CD4-positive, alpha-beta T cell treated with Interleukin-12 subunit alpha and Interleukin-12 subunit beta, for 1 hour (primary cell): ENCODE measurements at places on chromosomes 11 and 22.

GRCh38 chr22:36037102-36037758 is 8.6 kb upstream of the RBFOX2 start:
- DNase-seq = no peak

DNA sequence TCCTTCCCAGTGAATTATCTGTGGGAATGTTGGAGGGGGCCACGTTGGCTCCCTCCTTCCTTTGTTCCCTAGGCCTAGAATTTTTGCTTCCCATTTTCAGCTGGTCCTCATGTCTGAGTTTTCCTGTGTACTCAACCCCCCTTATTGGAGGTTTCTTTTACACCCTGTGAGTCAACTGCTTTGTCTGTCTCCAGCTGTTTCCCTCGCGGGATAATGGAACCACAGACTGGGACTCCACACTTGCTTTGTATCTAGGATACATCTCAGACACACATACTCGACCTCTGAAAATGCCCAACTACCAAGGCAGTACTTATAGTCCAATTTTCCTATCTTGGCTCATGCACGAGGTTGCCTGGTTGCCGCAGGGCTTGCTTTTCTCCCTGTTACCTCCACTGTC is 352.7 kb upstream of the MPPED2 start:
- no peak for DNase-seq

DNA sequence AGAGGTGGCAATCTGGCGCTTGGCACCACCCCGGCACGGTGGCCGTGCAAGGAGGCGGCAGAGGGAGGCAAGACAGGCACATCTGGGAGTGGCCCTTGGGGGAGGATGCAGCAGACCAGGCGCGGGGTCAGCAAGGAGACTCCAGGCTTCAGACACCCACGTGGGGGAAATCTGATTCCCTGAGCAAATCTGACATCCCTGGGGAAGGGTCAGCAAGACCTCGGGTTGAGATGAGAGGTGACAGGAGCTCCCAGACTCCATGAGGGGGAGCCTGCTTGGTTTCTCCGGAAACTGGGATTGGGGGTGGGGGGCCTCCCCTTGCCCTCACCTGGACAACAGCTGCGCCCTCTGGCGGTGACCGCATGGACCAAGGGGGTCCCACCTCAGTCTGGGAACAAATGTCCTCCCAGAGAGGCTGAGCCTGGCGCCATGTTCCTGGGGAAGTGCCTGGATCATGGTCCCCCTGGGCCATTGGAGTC is 4.0 kb upstream of the RCOR2 start:
- DNase-seq = peak; percentile 34

GRCh38 chr22:26707090-26707489 is 49.7 kb downstream of the MIAT start:
- DNase-seq = no peak

DNA sequence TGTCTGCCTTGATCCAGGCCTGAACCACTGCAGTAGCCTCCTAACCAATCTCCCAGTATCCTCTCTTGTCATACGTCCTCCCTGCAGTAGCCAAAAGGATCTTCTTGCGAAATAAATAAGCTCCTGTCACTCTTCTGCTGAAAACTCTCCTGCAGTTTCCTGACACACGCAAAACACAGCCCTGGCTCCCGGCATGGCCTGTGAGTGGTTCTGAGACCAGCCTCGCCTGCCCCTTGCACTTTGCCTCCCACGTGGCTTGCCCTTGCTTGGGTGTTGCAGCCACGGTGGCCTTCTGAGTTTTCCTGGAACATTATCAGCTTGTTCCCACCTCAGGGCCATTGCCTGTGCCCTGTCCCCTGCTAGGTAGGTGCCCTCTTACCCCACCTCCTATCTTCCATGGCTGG is 7.2 kb downstream of the ZC3H7B start:
- DNase-seq = no peak

GRCh38 chr11:36077886-36078685 is 134.2 kb downstream of the LDLRAD3 start:
- no peak for DNase-seq

GRCh38 chr22:24926849-24927579 is 19.5 kb downstream of the LHFPL7 start:
- DNase-seq = no peak

DNA sequence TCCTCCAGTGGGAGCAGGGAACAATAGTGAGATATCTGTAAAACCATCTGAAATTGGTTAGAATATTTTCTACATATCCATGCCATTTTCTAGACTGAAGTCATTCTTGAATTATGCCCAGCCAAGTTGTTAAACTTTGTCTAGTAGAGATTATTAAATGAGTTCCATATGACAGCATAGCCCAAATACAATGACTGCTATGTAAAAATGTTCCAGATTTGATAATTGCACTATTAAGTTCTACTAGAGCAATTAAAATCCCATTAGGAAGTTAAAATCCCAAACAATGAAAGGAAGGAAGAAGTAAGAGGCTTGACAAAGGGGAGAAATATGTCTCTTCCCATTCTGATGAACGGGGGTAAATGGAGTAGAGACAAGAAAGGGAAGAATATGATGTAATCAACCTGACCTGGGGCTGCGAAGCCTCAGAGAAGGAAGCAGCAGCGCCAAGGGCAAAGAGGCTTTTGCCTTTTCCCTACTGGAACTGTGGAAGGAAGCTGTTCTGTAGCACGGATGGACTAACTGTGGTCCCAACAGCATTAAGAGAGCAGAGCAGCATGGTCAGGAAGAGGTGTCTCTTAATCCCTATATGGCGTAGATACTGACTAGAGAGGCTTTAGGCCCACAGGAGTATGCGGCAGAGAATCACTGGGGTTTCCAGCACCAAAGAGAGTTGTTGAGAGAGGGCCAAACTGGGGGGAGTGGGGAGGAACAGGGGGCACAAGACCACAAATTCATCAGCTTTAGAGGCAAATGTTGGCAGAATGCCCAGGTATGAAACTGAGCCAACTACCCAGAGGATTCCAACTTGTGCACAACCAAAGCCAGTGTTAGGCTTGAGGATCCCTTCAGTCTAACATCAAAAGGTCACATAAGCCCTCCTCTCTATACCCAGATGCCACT is 26.7 kb downstream of the RRP8 start:
- no peak for DNase-seq

- DNase-seq = peak; percentile 31
Observed at GRCh38 chr11:116890193-116890592, 52.8 kb upstream of the APOA1 start.
